CD14-positive monocyte (primary cell): ENCODE measurements at places on chromosomes 7 and 10. TPM values are rescaled to one million over a fixed set of nuclear protein-coding genes. Genes with fewer than 3 reads are reported as not detected.

DNA sequence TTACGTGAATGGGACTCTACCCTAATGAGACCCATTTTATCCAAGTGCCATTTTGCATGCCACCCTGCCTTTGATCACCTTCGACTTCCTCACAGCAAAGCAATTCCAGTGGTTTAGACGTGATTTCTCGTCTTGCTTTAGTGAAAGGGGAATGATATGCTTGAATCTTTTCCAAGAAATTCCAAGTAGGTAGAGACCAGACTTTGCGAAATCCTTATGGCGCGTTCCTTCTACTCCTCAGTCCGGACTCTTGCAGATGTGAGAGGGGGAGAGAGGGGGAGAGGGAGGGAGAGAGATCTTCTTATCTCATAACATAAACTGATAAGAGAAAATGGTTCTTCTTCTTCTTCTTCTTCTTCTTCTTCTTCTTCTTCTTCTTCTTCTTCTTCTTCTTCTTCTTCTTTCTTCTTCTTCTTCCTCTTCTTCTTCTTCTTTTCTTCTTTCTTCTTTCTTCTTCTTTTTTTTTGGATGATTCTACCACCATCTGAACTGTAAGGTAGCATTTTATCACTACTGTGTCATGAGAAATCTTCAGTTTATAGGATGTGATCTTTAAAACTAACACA, 883 bp downstream of the SPAG6 start:
- peaks cover 62% of the 10 kb centered on the region for H3K27me3 ChIP-seq
- H3K27ac ChIP-seq = no peak overlapping the region
- DNase-seq = no peak
- H3K4me3 ChIP-seq = peak overlapping the region; percentile 69

- no peak overlapping the region for H3K27ac ChIP-seq
- H3K36me3 ChIP-seq = no peaks in the 10 kb centered on the region
- no peaks in the 10 kb centered on the region for H3K4me1 ChIP-seq
- no peak for DNase-seq
- peaks cover 18% of the 10 kb centered on the region for H3K27me3 ChIP-seq
Measured at GRCh38 chr10:33326933-33327332, 7.5 kb downstream of the NRP1 start.

DNA sequence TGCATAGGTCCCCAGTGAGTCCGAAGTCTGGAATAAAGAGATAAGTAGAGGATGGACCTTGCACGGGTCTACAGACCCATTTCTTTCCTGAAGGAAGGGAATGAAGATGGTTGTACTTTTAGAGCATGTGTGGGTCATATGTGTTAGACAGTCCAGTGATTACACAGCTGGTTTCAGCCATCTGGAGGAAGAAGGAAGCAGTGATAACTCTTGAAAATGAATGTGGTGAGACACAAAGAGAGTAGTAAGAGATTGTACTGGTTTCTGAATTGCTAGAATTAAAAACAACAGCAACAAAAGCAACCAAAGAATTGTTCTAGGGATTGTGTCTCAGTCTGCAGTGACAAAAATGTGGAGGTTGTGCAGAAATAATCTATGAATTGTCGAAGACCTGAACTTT, 258.9 kb downstream of the SUGCT start:
- DNase-seq = no peak
- H3K27me3 ChIP-seq = no peaks in the 10 kb centered on the region
- H3K4me3 ChIP-seq = no peak overlapping the region
- no peaks in the 10 kb centered on the region for H3K36me3 ChIP-seq
- no peaks in the 10 kb centered on the region for H3K4me1 ChIP-seq

- no peak overlapping the region for H3K4me3 ChIP-seq
- no peaks in the 10 kb centered on the region for H3K36me3 ChIP-seq
- no peak for DNase-seq
- H3K27me3 ChIP-seq = peaks cover 3% of the 10 kb centered on the region
- no peaks in the 10 kb centered on the region for H3K4me1 ChIP-seq
Measured at GRCh38 chr7:108380517-108380916, 75.7 kb downstream of the NRCAM start.

ACHE gene
- 0.19 TPM in 1 of 2 replicates, not detected in the other for polyA plus RNA-seq

- H3K27ac ChIP-seq = no peak overlapping the region
- DNase-seq = no peak
- no peaks in the 10 kb centered on the region for H3K27me3 ChIP-seq
- H3K36me3 ChIP-seq = no peaks in the 10 kb centered on the region
- H3K4me1 ChIP-seq = peaks cover 16% of the 10 kb centered on the region
Measured at GRCh38 chr7:107632492-107632865, 28.1 kb upstream of the SLC26A4 start.

DNA sequence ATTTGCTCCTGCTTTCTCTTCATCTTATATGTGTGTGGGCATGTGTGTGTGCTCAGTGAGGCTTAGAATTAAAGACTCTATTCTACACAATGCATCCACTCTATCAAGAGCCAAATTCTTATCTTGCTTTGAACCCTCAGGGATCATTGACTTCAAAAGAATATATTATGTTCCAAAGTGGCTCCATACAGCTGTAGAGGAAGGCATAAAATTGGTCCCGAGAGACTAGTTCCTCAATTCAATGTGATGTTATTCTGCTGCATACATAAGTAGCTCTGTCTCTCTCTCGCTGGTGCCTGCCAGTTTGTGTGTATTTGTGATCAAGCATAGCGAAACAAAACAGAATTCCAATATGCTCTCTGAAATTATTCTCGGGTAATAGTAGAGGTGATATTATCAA, 997.9 kb upstream of the POT1 start:
- H3K27me3 ChIP-seq = no peaks in the 10 kb centered on the region
- no peaks in the 10 kb centered on the region for H3K4me1 ChIP-seq
- H3K36me3 ChIP-seq = no peaks in the 10 kb centered on the region
- H3K27ac ChIP-seq = no peak overlapping the region

GRCh38 chr7:8135417-8135816, 126.5 kb downstream of the ICA1 start:
- no peaks in the 10 kb centered on the region for H3K4me1 ChIP-seq
- no peak overlapping the region for H3K4me3 ChIP-seq
- no peak for DNase-seq
- H3K27ac ChIP-seq = no peak overlapping the region
- no peaks in the 10 kb centered on the region for H3K36me3 ChIP-seq

SFTPA1 gene
- not detected in 2 replicates for polyA plus RNA-seq

KAT6B gene
- polyA plus RNA-seq = 3.0 and 6.4 TPM in 2 replicates

SMO gene
- 0.07 and 0.08 TPM in 2 replicates for polyA plus RNA-seq

DNA sequence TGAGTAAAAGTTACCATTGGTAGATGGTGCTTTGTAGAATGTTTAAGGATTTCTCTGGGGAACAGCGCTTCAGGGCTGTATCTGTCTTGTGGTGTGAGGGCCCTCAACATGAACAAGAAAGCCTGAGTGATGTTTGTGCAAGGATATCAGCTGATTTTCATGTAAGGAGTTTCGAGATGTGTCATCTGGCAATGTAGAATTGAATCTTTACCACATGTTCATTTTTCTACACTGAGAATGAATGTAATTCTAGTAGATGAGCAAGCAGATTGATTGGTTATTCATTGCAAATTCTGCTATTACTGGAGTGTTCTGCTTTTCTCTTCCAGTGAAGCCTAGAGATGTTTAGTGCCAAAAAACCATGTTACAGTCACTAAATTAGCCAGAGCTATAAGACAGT, 87.7 kb downstream of the ST7 start:
- no peaks in the 10 kb centered on the region for H3K36me3 ChIP-seq
- no peak overlapping the region for H3K27ac ChIP-seq
- no peaks in the 10 kb centered on the region for H3K4me1 ChIP-seq
- no peak for DNase-seq

- no peak for DNase-seq
- H3K36me3 ChIP-seq = no peaks in the 10 kb centered on the region
- H3K27ac ChIP-seq = no peak overlapping the region
- H3K27me3 ChIP-seq = no peaks in the 10 kb centered on the region
Measured at GRCh38 chr7:23214938-23215337, 31.6 kb upstream of the GPNMB start.

GRCh38 chr10:128062881-128063563, 63.2 kb downstream of the MKI67 start:
- H3K4me3 ChIP-seq = peak overlapping the region; percentile 64
- no peaks in the 10 kb centered on the region for H3K27me3 ChIP-seq
- H3K36me3 ChIP-seq = peaks cover 74% of the 10 kb centered on the region

IQUB gene
- not detected for polyA plus RNA-seq

- H3K27me3 ChIP-seq = no peaks in the 10 kb centered on the region
- no peak overlapping the region for H3K4me3 ChIP-seq
- no peaks in the 10 kb centered on the region for H3K4me1 ChIP-seq
- DNase-seq = no peak
Measured at GRCh38 chr10:131784363-131785120, 116.3 kb upstream of the PPP2R2D start.

DNA sequence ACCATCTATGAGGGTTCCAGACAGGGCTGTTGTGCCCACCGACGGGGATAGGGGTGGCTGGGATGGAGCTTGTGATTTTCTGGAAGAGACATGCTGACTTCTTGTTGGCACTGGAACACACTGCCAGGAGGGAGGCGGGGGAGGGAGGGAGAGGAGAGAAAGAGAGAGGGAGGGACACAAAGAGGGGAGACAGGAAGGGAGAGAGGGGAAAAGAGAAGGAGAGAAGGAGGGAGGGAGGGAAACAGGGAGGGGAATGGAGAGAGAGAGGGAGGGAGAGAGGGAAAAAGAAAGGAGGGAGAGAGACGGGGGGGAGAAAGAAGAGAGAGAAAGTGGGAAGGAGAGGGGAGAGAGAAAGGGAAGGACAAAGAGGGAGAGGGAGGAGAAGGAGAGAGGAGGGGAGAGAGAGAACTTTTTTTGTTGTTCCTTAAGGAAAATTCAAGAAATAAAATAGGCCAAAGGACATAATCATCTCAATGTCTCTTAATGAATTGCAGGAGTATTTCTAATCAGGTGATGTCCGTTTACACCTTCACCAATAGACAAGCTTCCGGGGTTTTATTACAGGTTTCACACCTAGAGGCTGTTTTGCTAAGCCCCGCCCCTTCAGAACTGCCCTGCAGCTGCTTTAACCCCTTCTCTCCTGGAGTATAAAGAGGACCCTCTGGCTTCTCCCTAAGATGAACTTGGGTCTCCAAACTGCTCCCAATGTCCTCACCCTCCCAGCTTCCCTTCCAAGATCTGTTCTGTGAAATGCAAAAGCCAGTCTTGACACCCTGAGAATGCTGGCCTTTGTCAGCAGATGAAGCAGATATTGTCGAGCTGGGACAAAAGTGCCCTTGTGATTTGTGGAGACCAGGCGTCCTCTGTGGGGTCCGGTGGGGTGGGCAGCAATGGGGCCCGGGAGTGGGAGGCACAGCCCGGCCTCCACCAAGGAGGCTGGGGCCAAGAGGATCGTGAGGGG, 82.0 kb upstream of the GTF2IRD1 start:
- DNase-seq = no peak
- H3K27ac ChIP-seq = no peak overlapping the region
- no peaks in the 10 kb centered on the region for H3K4me1 ChIP-seq
- H3K36me3 ChIP-seq = peaks cover 8% of the 10 kb centered on the region

DNA sequence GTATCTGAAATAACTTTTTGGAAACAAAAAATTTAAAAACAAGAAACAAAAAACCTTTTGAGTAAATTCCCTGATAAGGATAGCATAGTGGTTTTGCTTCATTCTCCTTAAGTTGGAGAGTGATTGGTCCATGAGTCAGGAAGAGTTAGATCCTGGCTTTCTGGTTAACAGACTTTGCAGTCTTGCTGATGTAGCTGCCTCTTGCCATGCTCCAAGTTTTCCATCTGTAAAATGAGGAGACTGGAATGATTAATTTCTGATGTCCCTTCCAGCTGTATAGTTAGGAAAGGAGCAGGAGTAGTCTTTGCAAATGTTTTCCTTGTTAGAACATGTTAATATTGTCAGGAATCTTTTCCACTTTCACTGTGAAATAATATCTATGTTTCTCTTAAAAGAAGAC, 266.6 kb downstream of the DNAJB9 start:
- no peak overlapping the region for H3K27ac ChIP-seq
- no peaks in the 10 kb centered on the region for H3K27me3 ChIP-seq
- no peak for DNase-seq
- no peaks in the 10 kb centered on the region for H3K4me1 ChIP-seq
- no peak overlapping the region for H3K4me3 ChIP-seq

ACBD7 gene
- polyA plus RNA-seq = not detected

- H3K36me3 ChIP-seq = no peaks in the 10 kb centered on the region
- no peak for DNase-seq
- no peaks in the 10 kb centered on the region for H3K4me1 ChIP-seq
- no peaks in the 10 kb centered on the region for H3K27me3 ChIP-seq
Measured at GRCh38 chr10:11448190-11448544, 163.3 kb downstream of the USP6NL start.

- no peak overlapping the region for H3K27ac ChIP-seq
- no peaks in the 10 kb centered on the region for H3K4me1 ChIP-seq
- no peak overlapping the region for H3K4me3 ChIP-seq
- peaks cover 54% of the 10 kb centered on the region for H3K36me3 ChIP-seq
- no peaks in the 10 kb centered on the region for H3K27me3 ChIP-seq
Measured at GRCh38 chr7:17814058-17814457, 126.2 kb downstream of the SNX13 start.

GRCh38 chr7:157238087-157238486, 98.7 kb upstream of the DNAJB6 start:
- DNase-seq = no peak
- no peaks in the 10 kb centered on the region for H3K4me1 ChIP-seq
- no peaks in the 10 kb centered on the region for H3K27me3 ChIP-seq
- H3K4me3 ChIP-seq = no peak overlapping the region

- H3K27ac ChIP-seq = no peak overlapping the region
- no peak for DNase-seq
- H3K36me3 ChIP-seq = no peaks in the 10 kb centered on the region
- H3K4me3 ChIP-seq = peak overlapping the region; percentile 78
- peaks cover 15% of the 10 kb centered on the region for H3K4me1 ChIP-seq
Measured at GRCh38 chr10:16436367-16436757, 448 bp upstream of the PTER start.

GRCh38 chr10:73581918-73582317, 9.2 kb downstream of the USP54 start:
- H3K27ac ChIP-seq = no peak overlapping the region
- H3K27me3 ChIP-seq = no peaks in the 10 kb centered on the region
- H3K36me3 ChIP-seq = no peaks in the 10 kb centered on the region
- no peak overlapping the region for H3K4me3 ChIP-seq

DNA sequence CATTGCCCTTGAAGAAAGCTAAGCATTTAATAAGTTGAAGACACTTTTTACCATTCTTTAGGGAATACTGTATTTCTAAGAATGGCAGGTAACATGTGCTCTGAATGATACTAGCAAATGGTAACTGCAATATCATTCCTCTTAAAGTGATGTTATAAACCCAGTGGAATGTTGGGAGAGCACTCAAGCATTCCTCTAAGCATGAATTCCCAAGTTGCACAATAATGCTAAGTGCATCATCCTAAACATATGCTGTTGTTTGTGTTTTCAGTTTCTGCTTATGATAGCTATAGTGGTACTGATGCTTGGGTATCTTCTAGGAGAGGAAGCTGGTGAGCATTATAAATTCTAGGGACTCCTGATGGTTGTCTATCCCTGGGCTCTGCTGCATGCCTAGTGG, 673.9 kb downstream of the PHTF2 start:
- no peak for DNase-seq
- no peak overlapping the region for H3K4me3 ChIP-seq
- no peak overlapping the region for H3K27ac ChIP-seq
- H3K27me3 ChIP-seq = no peaks in the 10 kb centered on the region
